NCI-H748 treated with DMSO at 0.1 percent for 48 hours (cell line): ENCODE measurements at places on chromosomes 4 and X.
A peak's percentile ranks its signal among the peaks of the same experiment; 100 is the strongest.

DNA sequence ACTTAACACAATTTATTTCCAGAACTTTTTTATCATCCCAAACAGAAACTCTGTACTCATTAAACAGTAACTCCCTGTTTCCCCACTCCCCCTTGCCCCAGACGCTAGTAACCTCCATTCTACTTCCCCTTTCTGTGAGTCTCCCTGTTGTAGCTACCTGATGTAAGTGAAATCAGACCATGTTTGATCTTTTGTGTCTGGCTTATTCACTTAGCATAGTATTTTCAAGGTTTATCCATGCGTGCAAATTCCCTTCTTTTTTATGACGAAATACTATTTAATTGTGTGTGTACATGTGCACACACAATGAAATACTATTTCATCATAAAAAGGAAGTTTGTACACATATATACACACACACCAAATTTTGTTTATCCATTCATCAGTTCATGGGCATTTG lies 5.2 kb downstream of the PKD2 start:
- no peak for DNase-seq

GRCh38 chr4:98873059-98873458 lies 55.9 kb downstream of the EIF4E start:
- no peak for DNase-seq

- DNase-seq, result no peak
Observed at GRCh38 chr4:23290656-23291055, 597.9 kb downstream of the GBA3 start.

- DNase-seq, result no peak
Observed at GRCh38 chr4:52670739-52671138, 11.6 kb upstream of the USP46 start.

GRCh38 chr4:152992466-152992865 lies 56.3 kb downstream of the FHDC1 start:
- DNase-seq, result no peak

DNA sequence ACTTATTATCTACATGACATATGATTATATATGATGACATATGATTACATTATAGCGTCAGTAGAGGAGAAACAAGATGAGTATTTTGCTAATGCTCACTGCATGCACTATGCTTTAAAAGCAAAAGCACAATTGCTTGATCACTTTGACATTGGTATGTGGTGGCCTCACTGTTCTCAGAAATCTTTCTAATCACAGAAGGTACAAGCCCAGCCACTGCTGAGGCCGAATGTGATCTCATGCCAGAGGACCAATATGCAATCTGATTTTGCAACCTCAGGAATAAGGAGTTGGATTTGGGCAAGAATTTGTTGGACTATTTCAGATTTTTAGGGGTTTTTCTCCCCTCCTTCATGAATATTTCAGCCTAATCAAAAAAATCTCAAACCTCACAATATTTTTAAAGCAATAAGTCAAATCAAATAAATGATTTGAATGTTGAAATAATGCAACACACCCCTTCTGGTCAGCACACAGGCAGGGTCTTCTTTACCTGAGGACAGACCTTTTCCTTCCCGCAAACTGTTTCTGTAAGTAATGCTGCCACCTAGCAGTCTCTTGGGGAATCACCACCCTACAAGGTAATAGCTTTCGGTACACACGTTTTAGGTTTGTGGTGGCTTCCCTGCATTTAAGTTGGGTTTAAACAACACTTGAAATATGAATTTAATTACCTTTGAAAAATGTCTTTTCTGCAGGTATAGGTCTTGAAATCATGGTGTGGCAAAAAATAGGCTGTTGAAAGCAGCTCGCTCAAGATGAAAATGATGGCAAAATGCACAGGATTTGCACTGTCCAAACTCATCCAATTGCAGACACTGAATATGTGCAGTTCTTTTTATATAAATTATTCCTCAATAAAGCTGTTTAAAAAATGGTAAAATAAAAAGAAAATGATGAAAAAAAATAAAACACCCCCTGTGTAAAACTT lies 4.8 kb upstream of the CXCL13 start:
- DNase-seq, result peak; percentile 6

DNA sequence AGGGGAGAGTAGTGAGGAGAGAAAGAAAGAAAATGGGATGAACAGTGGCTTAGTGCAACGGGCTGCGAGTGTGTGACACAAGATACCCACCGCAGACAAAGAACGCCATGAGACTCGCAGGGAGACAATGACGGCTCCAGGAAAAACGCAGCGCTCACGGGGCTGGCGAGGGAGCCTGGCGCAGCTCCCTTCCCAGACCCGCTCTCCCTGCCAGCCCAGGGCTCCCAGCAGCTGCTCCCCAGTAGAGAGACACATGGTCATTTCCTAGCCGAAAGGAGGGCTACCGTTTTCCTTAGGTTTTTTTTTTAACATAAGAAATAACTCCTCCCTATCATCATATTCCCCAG lies 149.5 kb downstream of the MAML3 start:
- peak; percentile 20 for DNase-seq

DNA sequence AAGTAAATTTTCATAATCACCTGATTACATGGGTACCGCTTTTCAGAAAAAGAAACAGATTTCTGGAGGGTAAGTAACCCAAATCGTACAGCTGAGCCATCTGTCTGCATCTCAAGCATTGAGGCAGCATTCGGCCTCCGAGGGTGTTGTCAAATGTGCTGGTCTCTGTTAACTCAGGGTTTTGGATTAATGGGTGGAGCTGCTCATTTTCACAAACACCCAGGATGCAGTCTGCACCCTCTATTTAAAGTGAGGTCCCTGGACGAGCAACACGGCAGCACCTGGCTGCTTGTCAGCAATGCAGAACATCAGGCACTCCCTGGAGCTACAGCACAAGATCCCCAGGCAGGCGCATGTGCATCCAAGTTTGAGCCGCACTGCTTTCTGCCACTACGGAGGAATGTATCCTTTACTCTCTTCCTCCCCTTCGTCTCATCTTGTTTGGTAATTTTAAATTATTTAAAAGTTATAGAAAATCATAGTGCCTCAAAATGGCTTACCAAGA lies 24.7 kb upstream of the NAP1L5 start:
- no peak for DNase-seq

DNA sequence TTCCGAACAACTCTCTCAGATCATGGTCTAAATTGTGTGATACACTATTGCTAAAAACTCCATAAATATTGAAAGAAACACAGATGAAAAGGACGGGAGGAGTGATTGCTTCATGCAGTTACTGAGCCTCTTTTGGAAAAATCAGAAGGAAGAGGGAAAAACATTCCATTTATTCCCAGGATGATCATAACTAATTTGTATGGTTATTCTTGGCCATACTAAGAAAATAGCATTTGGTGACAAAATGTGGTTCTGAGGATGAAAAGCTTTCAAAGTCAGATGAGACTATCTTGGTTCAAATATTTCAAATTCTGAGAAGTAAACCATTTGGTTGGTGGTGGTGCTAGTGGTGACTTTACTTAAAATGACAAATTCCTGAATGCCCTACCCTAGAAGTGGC lies 305.4 kb upstream of the LDB2 start:
- no peak for DNase-seq

- DNase-seq, result no peak
Observed at GRCh38 chr4:61294936-61295335, 94.8 kb downstream of the ADGRL3 start.

- DNase-seq, result no peak
Observed at GRCh38 chr4:180558427-180558826, 1684.8 kb upstream of the TENM3 start.

GRCh38 chr4:40848251-40848650 lies 98.5 kb downstream of the NSUN7 start:
- DNase-seq, result no peak

DNA sequence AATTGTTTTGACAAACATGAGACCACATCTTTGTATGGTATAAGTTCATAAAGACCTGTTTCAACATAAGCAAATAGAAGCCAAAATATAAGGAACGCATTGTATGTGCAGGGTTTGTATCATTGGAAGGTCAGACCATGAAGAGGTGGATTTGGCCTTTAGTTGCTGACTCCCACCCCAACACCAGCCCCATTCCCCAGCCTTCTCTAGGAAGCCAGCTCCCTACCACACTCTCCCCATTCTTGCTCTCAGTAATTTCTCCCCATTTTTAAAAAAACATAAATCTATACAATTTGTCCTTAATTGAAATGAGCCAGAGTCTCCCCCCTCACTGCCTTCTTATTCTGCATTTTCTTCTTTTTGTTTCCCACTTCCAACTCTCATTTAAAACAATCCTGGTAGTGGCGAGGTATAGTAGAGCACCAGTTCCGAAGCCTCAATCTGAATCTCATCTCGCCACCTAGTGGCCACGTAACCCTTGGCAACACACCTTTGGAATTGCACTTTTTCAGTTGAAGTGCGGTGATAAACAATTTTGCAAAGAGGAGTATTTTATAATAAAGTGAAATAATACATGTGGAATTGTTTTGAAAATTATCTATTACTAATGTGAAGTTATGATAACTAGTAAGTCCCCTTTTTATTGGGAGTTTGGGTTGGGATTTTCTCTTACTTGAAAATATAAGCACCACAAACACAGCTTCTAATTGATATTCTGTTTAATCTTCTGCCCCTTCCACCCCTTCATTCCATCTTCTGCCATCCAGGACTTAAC lies 126.6 kb downstream of the ASB9 start:
- peak; percentile 56 for DNase-seq

DNA sequence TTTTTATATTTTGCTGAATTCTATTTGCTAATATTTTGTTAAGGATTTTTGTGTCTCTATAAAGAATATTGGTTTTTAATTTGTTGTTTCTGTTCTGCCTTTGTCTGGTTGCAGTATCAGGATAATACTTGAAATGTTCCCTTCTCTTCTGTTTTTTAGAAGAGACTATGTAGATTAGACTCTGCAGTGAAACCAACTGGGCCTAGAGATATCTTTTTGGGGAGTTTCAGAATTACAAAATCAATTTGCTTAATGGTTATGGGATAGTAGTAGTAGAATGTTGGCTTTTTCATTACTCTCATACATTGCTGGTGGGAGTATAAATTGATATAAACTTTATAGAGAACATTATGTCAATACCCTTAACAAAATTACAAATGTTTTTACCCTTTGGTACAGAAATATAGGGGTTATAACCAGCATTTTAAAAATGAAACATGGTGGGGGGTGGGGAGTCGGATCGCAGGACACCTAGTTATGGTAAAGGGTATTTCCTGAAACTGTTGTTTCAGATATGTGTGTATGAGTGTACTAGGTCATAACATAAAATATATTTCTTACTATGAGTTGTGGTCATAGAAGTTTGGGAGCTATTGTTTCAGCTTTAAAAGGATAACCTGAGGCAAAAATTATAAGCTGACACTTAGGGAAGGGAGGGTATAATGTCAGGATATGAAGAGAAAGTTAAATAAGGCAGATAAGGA lies 29.0 kb downstream of the CLOCK start:
- DNase-seq, result no peak

DNA sequence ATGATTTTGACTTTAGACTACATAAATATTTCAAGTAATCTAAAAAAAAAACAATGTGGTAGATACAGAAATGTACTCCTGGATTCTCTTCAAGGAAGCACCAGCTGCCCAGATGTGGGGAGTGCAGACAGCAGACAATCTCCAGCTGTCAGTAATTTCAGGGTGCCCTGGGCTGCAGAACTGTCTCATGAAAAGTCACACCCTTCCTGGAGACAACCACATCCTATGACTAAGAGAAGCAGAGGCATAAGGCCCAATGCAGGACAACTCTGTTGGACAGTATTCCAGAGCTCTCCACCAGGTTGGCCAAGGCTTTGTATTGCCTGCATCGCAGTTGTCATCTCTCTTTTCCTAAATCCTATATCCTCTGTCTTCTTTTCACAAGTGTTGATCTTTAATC lies 34.4 kb upstream of the BLTP1 start:
- no peak for DNase-seq

DNA sequence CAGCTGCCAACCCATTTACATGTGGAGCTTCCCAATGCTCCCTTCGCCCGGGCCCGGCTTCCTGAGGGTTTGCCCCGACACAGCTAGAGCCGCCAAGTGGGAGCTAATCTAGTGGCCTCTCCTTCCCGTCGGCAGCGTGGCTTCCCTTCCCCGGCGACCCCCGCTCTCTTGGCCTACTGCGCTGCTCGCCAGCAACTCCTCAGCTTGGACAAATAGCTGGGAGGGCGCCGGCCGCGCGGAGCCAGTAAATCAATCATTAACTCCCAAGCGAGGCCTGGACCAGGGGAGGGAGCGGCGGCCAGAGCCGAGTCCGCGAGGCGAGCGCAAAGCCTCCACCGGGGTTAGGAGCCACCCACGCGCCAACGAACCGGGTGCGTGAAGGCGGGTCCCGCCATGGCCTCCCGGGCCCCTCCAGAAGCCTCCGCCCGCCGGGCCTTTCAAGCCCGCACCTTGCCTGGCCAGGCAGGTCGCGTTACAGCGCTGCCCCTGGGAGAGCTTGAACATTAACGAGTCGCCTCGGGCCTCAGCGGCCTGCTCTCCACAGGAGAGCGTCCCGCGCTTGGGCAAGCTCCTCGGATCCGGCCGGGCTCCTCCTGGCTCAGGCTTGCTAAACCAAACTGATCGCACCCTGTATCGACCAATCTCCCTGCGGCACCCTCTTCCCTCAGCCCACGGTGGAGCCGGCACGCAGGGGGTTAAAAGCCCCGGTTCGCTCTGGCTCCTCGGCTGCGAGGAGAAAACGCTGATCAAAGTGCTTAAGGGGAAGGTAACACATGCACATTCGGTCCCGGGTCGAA lies 10.6 kb upstream of the BCOR start:
- DNase-seq, result no peak

GRCh38 chr4:6869944-6870343 lies 39.7 kb upstream of the TBC1D14 start:
- no peak for DNase-seq

- DNase-seq, result no peak
Observed at GRCh38 chrX:31397119-31397518, 325.3 kb upstream of the FTHL17 start.

DNA sequence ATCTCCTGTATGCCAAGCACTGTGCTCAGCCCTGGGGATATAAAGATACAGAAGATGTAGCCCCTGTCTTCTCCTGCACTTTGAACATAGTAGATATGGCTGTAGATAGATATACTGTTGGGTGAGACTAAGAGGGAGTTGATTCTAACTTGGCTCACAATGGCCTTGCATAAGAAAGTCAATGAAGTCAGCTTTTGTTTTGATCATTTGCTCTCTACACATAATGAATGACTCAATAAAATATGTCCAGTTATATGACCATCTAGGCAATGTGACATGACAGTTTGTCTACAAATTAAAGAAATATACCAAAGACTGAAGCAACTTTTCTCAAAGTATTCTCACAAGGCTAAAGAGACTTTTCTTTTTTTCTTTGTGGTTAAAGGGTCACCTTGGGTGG lies 147.6 kb upstream of the DIPK2B start:
- no peak for DNase-seq

GRCh38 chr4:154406018-154406795 lies 85.4 kb downstream of the DCHS2 start:
- no peak for DNase-seq

DNA sequence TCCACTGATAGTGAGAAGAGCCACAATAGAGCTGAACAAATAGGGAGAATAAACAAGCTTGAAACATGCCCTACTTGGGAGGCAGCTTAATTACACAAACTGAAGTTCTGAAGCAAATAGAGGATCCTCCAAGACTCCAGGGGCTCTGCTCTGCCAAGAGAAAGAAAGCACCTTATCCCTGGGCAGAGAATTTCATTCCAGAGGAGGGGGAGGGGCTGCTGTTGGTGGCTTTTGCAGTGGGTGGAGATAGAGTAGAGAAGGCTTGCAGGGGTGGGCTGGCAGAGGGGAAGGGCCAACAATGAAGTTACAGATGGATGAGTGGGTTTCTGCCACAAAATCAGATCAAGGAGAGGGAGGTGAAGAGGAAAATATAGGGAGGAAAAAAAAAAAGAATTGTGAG lies 1.0 kb upstream of the LPAR4 start:
- no peak for DNase-seq
